GDM1 (cell line): ENCODE measurements at places on chromosomes 1 and 21.

DNA sequence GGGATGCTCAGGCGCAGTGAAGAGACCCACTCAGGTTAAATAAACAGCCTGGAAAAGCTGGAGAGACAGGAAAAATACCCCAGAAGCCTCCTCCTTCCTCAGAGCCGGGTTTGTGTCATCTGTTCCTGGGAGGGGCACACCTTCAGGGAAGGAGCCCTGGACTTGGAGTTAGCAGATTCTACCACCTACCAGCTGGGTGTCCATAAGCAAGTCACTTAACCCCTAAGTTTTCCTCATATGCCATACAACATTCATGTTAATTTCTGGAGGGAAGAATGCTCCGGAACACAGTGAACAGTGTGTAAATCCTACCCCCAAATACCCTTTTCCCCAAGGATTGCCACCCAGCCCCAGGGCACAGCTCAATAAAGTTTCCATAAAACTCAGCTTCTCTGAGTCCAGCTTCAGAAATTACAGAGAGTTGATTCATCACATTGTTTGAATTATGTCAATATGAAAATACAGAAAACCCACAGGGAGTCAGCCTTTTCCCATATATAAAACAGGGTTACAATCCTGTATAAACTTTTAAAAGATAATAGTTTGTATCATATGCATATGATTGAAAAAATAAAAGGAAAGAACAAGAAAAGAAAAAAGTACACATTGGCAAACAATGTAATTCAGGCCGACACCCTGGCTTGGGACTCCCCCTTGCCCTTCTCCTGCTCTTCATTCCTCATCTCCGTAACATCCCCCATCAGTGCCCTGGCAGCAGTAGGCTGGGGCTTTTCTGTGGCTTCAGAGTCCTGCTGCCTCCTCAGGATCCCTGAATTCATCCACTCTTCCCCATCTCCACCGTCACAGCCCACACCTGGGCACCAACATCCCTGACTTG is 291.8 kb upstream of the USP24 start:
- no peak for DNase-seq

DNA sequence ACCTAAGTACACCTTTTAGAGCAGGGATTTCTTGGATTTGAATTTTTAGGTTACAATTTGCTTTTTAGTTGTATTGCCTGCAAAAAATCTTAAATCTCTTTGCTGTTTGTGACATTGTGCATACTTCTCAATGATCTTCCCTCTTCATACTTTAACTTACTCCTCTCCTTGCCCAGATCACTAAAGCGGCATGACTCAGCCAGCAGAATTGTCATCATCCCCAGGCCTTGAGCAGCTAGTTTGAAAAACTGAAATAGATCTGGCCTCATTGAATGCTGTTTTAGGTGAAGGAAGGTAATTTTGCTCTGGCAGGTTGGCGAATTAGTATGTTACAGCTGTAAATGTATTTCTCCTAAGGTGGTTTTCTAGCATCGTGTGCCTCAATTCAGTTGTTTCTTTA is 145.9 kb downstream of the RYR2 start:
- no peak for DNase-seq

GRCh38 chr1:69648486-69648885 is 80.8 kb downstream of the LRRC7 start:
- DNase-seq, result no peak

DNA sequence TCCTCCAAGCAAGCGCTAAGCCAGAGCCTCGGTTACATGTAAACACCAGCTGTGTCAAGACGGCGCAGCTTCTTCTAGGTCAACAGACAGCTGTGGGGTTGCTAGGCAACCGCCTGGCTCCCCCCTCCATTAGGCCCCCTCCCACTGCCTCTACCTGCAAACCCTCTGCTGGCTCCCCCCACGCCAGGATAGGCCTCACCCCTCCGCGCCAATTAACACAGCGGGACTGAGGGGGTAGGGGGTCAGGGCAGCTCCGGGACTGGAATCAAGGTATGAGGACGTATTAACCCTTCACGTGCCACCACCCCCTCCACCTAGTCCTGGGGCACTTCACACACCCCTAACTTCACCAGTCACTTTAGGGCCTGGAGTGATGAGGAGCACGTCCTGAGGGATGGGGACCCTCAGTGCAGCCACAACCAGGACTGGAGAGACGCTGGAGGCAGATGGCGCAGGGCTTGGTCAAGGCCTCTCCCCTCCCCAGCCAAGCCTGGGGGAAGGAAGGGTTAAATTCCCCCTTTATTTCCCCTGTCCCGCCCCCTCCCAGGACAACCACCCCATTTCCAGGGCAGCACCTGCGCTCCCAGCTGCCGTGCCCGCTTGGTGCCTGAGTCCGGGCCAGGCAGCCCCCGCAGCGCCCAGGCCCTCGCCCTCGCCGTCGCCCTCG is 37.4 kb upstream of the WASF2 start:
- no peak for DNase-seq

DNA sequence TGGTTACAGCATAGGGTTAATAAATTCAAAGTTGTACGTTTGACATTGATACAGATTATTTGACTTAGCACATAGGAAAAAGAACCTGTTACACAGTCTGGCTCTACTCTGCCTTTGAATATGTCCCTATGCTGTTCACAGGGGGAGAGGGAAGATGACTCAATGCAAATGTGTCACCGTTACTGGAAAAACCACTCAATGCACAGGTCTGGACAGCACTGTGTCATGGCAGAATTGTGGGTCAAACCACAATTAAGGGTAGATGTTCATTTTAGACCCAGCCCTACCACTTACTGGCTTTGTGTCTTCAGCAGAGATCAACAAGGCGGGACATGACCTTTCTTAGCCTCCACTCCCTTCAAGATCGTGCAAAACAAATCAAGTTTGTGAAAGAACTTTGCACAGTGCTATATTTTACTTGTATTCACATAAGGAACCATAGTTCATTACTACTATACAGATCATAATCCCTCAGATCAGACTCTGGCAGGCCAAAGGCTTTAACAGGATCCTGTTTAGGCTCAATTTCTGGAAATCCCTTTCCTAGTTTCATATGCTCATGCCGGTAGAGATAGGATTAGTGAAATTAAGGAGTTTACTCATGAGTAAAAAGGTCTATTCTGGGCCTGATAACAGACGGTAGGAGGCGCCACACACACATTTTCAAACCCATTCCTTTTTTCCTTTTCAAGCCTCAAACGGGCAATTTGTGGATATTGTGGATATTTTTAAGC is 22.1 kb downstream of the EIF2D start:
- no peak for DNase-seq
